Kidney (tissue), 22 donors: ENCODE measurements at places on chromosomes 16 and 17. TPM values are rescaled to one million over a fixed set of nuclear protein-coding genes. Genes with fewer than 3 reads are reported as not detected.

- no peak overlapping the region for H3K27ac ChIP-seq
- H3K27me3 ChIP-seq, result no peaks in the 10 kb centered on the region
- H3K4me3 ChIP-seq, result no peak overlapping the region
- H3K4me1 ChIP-seq, result no peaks in the 10 kb centered on the region
- H3K36me3 ChIP-seq, result no peaks in the 10 kb centered on the region
- DNase-seq, result no peak
Observed at GRCh38 chr17:82346342-82347300, 12.4 kb upstream of the TEX19 start.

DNA sequence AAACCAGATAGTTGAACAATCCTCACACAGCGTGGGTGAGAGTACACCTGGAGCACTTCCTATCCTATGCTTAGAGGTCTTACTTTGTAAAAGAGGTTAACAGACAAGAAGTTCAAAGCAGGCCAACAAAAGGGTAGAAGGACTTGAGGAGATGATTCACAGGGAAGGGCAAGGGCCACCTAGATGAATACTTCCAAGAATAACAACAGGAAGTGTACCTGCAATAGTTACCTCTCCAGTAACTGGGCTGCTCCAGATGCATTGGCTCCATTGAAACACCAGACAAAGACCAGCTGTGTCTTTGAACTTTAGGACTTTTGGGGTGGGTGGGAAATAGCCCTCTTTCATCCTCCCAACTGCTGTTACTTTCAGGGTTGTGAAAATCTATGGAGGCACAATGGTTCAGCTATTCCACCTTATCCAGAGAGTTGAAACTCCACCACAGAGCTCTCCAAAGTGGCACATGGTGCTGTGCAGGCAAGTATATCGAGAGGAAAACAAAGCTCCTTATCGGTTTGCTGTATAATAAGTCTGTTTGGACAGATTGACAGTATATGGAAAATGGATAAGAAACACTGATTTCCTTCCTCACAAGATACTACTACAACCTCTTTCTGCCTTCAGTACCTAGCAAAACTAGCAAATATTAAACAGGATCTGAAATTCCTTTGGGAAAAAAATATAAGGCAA lies 22.7 kb downstream of the RNF43 start:
- no peak overlapping the region for H3K27ac ChIP-seq
- no peaks in the 10 kb centered on the region for H3K36me3 ChIP-seq
- peaks cover 15% of the 10 kb centered on the region for H3K4me1 ChIP-seq
- H3K27me3 ChIP-seq, result no peaks in the 10 kb centered on the region
- DNase-seq, result no peak
- H3K4me3 ChIP-seq, result no peak overlapping the region

The IRX3 gene
- total RNA-seq, result 37.9 TPM

The GPS1 gene
- total RNA-seq, result 99.3 TPM

GRCh38 chr16:84379008-84379708 lies 10.8 kb downstream of the ATP2C2 start:
- H3K27ac ChIP-seq, result no peak overlapping the region
- H3K4me3 ChIP-seq, result no peak overlapping the region
- DNase-seq, result no peak
- H3K27me3 ChIP-seq, result no peaks in the 10 kb centered on the region
- H3K4me1 ChIP-seq, result no peaks in the 10 kb centered on the region
- no peaks in the 10 kb centered on the region for H3K36me3 ChIP-seq

The SGCA gene
- 4.2 TPM for total RNA-seq
